Skeletal muscle cell (primary cell): ENCODE measurements at places on chromosomes 3 and 15.
A peak's percentile ranks its signal among the peaks of the same experiment; 100 is the strongest.

DNA sequence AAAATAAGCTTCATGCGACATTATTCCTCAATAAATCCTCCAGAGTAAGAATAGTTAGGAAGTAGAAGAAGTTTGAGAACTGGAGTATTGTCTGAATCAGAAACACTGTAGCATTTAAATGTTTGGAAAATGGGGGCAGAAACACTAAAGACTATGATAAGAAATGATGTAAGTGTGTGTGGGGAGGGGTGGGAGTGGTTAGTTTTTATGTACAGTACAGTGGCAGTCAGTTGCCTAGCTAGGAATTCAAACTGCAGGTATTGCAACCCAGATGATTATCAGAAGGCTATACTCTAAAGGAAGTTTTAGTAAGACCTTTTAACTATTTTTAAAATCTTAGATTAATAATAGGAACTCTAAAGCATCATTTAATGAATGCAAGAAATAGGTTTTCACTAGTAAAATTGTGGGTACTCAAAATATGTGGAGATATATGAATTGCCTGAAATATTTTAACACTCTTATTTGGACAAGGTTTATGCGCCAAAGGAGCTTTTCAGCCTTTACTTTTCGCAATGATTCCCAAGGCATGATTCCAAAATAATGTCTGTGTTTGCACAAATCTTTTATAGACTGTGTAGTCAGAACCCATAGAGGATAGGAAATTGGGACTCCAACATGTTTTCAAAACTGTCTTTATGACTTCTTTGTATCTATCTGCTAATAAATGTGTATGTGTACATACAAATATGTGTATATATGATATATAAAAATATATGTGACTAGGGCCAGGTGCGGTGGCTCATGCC is 8.0 kb upstream of the CCDC50 start:
- DNase-seq = no peak

DNA sequence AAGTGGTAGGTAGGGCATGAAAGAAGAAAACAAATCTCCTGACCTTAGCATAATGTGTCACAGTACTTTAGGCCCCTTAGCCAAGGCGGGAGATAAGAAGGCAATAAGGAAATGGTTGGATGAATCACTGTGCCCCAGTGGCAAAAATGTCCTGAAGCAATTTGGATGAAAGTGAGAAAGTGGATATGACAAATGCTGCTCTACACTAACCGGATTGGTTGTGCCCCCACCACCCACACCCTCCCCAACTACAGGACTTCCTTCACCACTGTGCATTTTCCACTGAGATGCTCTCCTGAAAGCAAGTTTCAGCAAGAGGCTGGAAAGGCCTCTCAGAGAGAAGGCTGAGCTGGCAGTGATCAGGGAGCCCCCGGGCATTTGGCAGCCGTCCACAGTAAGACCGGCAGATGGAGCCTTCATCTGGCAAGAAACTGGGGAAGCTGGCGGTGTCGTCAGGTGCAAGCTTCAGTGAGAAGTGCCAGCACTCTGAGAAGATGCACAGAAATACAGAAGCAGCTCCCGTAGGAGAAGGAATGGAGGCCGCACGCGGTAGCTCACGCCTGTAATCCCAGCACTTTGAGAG is 63.8 kb downstream of the ATP1B3 start:
- DNase-seq = no peak

GRCh38 chr15:48596841-48597240 is 48.7 kb downstream of the FBN1 start:
- no peak for DNase-seq

GRCh38 chr3:49500732-49501609 is 30.9 kb downstream of the DAG1 start:
- DNase-seq = peak; percentile 96

- peak; percentile 4 for DNase-seq
These were observed 40.5 kb downstream of the DPPA2 start for GRCh38 chr3:109275702-109276293.

GRCh38 chr15:38796589-38796988 is 232.0 kb upstream of the RASGRP1 start:
- DNase-seq = no peak

- peak; percentile 69 for DNase-seq
These were observed at the start of gene RNU6-1 for GRCh38 chr15:67839929-67840748. RNU6-1 (minus strand) TSS chr15:67840045.

GRCh38 chr3:29922992-29923746 is 642.3 kb downstream of the RBMS3 start:
- DNase-seq = peak; percentile 83

DNA sequence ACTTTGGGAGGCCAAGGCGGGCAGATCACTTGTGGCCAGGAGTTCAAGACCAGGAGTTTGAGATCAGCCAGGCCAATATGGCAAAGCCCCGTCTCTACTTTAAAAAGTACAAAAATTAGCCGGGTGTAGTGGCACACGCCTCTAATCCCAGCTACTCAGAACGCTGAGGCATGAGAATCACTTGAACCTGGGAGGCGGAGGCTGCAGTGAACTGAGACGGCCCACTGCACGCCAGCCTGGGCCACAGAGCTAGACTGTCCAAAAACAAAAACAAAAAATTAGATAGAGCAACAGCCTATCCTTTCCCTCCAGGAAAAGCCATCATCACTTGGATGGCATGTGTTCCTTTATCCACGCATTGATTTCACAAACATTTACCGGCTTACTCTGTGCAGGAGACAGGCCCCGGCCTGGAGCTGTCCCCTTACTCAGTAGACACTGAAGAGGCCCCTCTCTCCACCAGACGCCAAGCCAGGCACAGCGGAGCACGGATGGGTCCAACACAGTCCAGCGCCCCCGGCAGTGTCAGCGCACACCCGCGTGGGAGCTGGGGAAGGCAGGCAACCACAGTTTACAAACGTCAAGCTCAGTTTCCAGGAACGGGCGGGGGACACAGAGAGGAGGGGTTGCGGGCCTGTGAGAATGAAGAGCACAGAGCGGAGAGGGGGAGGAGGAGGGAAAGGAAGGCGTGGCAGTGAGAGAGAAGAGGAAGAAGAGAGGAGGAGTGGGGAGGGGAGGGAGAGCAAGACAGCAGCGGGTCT is 3.1 kb downstream of the GP5 start:
- DNase-seq = no peak

DNA sequence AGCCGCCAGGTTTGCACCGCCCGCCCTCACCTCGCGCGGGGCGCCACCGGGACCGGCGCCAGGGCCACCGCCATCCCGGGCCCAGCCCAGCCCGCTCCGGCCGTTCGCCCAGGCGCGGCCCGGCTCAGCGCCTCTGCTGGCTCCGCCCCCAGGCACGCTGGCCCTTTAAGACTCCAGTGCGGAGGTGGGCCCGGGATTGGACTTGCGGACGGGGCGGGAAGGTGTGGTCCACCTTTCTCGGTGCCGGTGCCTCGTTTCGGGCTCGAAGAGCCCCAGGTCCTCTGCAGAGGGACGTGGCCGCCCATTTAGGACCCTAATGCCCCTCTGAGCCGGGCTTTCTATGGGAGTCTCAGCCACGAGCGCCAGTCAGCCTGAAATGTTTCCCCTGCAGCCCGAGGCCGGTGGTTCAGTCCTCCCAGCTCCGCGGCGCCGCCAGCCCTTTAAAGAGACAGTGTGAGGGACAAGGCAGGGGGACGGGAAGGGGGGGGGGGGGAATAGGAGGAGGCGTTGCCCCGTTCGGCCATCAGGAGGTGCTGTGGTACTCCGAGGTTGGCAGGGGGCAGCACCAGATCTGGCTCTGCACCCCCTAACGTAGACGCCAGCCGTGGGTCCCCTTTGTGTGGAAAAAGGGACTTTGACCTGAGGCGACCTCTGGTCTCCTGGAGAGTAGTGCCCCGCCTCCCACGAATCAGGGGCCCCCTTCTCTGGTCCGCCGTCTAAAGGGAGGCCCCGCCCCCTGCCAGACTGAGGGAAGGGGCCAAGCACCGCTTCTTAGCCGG is 1.0 kb downstream of the HYAL2 start:
- peak; percentile 65 for DNase-seq

GRCh38 chr3:105843994-105844393 is 24.8 kb downstream of the CBLB start:
- no peak for DNase-seq

- no peak for DNase-seq
These were observed 35.2 kb downstream of the SENP8 start for GRCh38 chr15:72153269-72154000.

DNA sequence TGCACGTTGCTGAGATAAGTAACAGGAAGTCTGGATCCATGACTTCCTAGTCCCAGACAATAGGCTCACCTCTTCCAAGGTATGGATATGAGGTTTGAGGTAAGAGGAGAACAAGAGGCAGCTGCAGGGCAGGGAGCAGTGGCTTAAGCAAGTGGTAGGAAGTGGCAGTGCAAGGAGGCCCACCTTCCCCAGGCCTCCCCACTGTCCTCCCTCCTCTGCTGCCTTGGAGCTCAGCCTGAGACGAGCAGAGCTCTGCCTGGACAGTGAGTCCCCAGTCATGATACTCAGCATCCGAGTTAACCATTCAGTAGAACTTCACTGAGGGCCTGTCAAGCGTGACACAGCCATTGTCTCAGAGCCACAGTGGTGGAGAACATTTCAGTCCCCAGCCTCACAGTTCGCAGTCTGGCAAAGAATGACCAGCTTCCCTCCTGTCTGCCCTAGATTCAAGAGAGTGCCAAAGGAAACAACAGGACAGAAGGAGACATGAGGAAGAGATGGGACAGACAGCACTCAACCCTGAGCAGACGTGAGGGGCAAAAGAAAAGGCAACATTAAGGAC is 41.4 kb upstream of the BOC start:
- DNase-seq = no peak

GRCh38 chr3:14133188-14133800 is 8.4 kb downstream of the TMEM43 start:
- no peak for DNase-seq

GRCh38 chr3:25610167-25610566 is 54.5 kb downstream of the TOP2B start:
- DNase-seq = no peak

GRCh38 chr15:31173790-31174450 is 72.4 kb upstream of the TRPM1 start:
- no peak for DNase-seq
